ENCODE measurements at places on chromosomes 12 and 14.

- DNase-seq: no peak
These were observed 35.4 kb downstream of the DMAC2L start for GRCh38 chr14:50347521-50347920.

DNA sequence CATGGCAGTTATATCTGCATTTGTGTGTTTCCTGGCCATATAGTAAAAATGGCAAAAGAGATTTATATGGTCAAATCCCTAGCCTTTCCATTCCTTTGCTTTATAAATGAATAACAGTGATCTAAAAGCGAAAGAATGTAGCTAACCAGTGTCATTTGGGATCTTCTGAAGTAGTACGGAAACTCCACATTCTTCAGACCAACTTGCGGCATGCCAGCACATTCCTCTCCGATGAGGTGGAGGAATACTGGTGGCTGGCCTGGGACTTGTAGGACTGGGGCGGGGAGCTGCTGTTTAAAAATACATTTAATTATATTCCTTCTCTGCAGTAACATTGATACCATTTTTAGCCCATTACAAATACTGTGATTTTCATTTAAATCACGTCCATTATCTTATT is 85.3 kb downstream of the SAMD4A start:
- no peak for DNase-seq

DNA sequence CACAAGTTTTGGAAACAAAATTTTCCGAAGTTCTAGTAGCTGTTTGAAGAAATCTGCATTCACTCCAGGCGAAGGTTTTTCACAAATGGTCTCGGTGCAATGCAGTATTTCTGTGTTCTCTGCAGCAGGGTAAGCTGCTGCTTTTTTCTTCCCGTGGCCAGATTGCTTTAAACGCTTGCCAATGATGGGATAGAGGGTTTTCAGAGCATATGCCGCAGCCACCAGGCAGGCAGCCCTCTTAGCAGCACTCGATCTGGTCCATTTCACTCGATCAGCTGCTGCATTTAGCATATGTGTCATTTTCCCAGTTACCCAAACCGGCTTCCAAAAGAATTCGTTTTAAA is 315 bp downstream of the ABCD2 start:
- peak; percentile 64 for DNase-seq

- DNase-seq: no peak
These were observed 5.8 kb upstream of the DAAM1 start for GRCh38 chr14:59182641-59183040.

DNA sequence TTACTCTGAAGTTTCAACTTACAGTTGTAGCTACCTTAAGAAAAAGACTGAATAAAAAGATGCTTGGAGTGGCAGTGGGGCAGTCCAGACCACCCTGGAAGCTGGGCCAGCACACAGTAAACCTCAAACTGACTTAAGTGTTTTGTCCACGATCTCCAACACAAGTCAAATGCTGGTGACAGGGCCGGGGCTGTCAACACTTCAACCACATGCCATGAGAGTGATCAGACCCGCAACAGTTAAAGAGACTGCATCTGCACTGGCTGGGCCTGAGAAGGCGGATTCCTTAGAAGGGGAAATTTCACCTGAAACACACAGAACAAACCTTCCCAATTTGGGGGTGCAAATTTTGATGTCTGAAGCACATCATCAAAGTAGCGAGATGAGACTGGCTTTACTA is 223.5 kb upstream of the CAND1 start:
- no peak for DNase-seq

- DNase-seq: no peak
These were observed 29.5 kb upstream of the C12orf76 start for GRCh38 chr12:110077800-110078199.

DNA sequence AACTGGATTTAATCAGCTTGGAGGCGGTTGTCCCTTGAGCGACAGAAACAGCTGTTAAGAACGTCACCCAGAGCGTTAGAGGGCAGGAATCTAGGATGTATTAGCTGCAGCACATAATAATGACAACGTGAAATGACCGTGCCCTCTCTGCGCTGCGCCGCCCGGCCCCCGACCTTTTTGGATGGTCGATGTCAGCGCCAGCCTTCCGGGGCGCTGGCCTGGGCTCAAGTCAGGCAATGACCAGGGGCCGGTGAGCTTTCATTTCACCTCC is 427 bp upstream of the TMEM120B start:
- DNase-seq: peak; percentile 40

DNA sequence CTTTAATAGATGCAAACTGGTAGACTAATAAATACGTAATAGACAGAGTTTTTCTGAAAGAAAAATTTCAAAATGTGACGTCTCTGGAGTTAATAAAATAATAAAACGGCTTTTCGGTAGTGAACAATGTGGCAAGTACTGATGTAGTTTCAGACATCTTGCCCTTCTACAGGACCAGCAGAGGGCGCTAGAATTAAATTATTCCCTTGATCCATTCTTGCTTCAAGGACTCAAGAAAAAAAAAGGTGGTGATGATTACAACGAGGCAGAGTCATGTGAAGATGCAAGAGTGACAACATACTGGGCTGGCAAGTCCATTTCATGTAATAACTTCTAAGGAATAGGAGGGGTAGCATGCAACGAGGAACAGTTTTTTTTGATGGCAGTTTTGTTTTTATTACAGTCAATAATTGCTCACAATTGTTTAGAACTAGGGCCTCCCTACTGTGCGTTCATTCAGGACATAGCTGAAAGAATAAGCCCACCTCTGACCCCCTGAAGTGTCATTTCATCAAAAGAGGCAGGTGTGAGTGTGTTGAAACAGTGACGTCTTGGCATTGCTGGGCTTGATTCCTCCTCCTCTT is 101.0 kb upstream of the GZMB start:
- peak; percentile 10 for DNase-seq

DNA sequence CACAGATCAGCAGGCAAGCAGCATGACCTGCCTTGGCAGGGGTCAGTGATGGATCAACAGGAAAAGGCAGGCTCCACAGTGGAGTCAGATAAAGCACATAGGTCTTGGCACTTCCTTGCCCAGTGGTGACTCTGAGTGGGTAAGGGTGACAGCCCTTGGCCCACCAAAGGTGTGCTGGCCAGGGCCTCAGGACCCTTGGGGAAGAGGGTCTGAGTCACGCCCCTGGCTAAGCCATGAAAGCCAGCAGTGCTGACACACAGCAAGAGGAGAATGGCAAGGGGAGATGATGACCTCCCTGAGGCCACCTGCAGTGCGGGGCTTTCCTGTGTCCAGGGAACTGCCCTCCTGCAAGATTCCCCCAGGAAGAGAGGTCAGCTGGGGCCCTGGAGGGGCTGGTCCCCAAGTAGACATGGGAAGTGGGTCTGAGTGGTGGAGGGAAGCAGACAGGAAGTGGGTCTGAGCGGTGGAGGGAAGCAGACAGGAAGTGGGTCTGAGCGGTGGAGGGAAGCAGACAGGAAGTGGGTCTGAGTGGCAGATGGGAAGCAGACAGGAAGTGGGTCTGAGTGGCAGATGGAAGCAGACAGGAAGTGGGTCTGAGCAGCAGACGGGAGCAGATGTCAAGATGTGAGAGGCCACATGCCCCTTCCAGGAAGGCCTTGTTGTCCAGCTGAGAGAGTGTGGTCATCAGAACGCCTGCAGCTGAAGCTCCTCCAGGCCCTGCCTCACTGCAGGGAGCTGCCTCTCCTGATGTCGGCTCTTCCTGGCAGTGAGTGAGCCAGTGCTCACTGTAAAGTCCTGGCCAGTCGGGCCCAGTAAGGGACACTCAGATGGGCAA is 34.8 kb downstream of the DIO3 start:
- no peak for DNase-seq

- DNase-seq: no peak
These were observed 359.1 kb downstream of the TMEM132D start for GRCh38 chr12:129544716-129545115.

- DNase-seq: no peak
These were observed 255.9 kb upstream of the ARID2 start for GRCh38 chr12:45473636-45474035.

GRCh38 chr12:94186278-94187241 is 38.2 kb downstream of the PLXNC1 start:
- DNase-seq: peak; percentile 38

DNA sequence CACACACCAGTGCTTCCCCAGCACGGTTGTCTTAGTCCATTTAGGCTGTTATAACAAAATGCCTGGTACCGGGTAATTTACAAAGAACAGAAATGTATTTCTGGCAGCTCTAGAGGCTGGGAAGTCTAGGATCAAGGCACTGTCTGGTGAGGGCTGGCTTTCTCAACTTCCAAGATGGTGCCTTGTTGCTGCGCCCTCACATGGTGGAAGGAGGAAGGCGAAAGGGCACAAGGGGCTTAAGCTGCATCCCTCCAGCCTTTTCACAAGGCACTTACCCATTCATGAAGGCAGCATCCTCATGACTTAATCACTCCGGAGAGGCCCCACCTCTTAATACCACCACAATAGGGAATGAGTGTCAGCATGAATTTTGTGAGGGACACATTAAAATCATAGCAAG is 155.5 kb downstream of the SLC15A5 start:
- no peak for DNase-seq

DNA sequence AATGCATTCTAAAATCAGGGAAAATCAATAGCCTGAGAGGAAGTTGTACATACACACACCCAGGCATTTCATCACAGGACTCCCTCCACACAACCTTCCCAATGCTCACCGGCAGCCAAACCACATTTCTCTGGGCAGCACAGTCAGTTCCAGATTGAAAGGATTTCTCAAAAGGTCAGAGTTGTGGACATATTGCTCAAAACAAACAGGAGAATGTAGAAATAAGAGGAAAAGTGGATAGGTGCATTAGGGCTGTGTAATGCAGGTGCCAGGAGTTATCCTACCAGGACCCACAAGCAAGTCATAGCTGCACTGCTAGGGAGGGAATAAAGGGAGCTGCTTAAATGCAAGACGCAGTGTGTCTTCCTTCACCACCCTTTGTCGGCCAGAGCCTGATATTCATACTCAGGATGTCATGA is 62.9 kb downstream of the GCH1 start:
- DNase-seq: no peak

- DNase-seq: no peak
These were observed 14.3 kb upstream of the SLC10A1 start for GRCh38 chr14:69811227-69811867.

DNA sequence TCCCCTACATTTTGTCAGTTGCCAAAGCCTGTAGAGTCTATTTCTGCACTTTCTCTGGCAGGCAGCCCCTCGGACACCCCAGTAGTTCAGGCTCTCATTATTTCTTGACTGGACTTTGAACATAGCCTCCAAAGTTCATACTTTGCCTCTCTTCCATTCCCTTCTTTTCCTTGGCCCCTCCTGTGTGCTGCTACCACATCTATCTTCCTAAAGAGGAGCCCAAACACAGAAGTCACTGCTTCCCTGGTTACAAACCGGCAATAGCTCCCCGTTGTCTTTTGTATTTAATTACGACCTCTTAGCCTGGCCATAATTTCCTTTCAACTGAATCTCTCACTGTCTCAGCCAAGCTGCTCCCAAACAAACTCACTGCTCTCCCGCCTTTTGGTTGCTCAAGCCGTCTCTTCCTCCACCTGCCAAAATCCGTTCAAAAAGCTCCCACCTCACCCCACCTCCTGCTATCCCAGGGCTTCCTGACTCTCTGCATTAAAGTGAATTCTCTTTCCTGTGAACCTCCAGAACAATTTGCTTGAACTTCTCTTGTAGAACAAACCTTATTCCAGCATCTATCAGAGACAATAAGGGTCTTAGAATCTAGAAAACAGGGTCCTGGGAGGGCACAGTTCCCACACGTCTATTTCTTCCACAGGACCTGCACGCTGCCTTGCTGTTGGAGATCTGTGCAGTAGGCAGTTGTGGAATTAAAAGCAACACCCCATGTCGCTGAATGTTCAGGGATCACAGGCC is 46.9 kb downstream of the PRMT8 start:
- no peak for DNase-seq

DNA sequence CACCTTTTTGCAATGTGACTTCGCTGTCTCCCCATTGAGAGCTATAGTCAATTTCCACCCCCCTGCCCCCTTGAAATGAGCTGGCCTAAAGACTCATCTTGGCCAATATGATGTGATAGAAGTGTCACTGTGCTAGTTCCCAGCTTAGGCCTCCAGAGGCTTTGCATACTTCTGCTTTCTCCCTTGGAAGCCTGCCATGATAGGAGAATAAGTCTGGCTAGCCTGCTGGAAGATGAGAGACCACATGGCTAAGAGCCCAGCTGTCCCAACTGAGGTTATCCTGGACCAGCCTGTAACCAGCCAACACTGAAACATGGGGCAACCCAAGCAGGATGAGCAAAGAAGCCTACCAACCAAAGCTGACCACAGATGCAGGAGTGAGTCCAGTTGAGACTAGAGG is 196.9 kb downstream of the GRIN2B start:
- no peak for DNase-seq

DNA sequence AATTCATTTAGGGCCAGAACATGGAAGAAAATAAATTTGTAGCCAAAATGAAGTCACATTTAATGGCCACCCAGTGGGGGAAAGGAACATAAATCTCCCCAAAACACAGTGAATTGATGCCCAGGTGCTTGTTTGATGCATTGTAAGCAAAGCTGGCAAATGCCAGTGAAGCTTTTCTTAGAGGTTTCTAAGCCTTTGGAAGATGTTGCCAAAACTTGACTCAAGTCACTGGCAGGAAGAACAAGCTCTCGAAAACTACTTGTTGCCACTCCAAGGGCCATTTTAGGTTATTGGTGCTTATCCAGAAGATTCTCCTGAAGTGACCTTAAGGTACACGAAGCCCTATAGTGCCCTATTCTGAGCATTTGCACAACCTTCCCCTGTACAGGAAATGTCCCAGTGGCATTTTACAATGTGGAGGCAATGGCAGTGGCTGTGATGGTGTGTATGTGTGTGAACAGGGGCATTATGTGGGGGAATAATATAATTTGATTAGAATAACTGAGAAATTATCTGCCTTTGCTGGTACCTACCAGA is 89.5 kb upstream of the NOVA1 start:
- no peak for DNase-seq

DNA sequence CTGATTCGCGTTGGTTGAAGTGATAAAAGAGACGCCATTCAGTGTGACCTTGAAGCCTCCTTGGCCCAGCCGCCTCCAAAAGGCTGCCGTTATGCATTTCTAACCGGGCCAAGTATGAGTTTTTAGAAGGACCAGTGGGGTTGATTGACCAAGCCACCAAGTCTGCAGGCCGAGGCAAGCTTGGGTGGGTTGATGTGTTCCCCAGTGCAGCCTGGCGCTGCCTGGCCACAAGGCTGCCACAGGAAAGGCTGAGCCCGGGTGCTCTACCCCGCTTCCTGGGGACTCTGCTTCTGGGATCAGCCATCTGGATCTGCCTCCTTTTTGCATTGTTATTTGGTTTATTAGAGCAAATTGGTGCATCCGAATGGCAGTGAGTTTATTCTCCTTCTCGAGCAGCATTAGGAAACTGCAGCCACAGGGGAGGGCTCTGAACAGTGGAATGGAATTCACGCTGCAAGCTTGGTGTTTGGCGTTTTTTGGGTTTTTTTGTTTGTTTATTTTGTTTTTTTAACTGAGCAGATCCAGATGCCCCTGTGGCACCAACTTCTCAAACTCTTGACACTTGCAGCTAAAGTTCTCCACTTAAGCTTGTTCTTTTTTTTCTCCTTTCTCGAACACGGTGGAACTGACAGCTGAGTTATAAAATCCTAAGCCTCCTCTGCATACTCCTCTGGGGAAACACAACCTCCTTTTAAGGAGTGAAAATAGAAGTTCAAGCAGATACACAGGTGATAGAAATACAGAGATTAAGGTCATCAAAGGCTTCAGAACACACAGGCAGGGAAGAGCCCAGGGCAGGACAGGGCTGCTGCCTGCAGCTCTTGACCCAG is 145.4 kb upstream of the FKBP4 start:
- no peak for DNase-seq
